ENCODE measurements at places on chromosomes 6 and 20.

DNA sequence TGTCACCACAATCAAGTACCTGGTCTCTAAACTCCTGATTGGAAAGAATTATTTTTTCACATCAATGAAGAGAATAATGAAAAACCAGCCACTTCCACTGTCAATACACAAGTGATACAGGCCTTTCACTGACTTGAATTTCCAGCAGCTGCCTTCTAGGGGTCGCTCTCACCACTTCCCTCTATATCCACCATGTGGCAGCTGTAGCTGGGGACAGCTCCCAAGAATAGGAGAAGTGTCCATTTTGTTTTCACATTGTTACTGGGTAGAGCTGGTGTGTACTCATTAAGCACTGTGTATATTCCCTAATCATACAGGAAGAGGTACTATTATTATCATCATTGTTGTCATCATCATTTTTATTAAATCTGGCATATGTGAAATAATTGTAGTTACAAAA, 438.4 kb upstream of the SPTLC3 start:
- no peak for DNase-seq

GRCh38 chr6:37738216-37738615, 40.5 kb upstream of the MDGA1 start:
- DNase-seq, result no peak

DNA sequence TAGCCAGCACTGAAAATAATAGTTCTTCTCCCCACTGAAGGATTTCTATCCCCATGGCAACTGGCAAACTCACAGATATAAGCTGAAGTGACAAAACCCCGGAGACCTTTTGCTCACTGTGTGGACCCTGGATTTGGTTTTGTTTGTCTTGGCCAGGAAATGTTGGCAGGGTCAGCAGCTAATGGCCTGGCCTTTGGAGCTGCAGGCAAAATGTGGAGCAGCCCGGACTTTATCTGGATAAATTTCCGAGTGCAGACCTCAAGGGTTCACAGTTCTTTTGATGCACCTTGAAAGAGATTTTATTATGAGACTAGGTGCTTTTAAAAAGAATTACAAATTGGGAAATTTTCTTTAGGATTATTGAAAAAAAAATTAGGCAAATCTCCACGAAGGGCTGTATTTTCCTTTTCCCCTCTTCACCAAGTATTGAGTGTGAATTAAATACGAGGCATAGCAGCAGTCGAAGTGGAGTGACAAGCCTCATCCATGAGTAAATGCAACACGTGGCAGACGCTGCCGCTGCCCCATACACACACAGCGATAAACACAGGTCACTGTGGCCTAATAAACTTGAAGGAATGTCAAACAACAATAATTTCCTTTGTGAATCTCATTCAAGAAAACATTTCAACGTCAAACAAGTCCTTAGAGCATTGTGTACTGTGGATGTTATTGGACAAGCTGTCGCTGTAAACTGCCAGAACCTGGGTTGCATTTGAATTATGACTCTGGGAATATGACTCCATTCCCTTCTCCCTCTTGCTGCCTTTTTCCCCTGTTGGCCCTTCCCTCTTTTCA, 35.1 kb upstream of the CCN6 start:
- no peak for DNase-seq

GRCh38 chr20:40233406-40233805, 455.6 kb downstream of the MAFB start:
- DNase-seq, result no peak

GRCh38 chr6:158991017-158991723, 8.8 kb downstream of the RSPH3 start:
- peak; percentile 33 for DNase-seq
